ENCODE measurements at places on chromosomes 1 and 21.

DNA sequence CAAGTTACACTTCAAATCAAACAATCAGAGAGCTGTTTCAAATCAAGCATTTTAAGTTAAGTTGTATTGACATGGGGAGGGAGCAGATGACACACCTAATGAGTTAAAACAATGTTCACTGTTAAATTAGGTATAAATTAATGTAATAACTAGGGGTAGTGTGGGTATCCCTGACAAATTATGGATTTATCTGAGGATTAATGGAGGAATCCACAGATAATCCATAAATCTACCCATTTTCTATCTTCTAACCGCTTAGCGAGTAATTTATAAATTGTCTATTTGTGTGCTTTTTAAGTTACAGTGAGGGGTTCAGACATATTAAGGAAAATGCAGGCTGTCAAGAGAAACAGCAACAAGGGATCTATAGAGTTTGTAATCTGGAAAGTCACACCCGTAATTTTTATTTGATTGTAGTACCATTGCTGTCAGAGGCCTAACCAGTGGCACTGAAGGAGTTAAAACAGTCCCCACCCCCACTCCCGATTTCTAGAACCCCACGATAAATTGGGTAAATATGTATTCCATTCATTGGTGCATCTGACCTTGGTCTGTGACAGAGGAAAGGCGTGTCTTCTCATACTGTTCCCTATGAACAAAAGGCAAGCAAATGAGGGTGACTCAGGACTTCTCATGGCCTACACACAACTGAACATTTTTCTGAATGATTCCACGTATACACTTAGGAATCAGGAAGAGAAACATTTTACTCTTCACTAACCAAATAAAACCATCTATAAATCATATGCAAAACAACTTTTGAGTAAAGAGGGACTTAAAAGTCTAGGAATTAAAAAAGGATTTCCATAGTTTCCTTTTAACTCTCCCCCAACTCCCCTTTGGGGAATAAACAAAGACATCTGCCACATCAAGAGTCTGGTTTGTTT is 7.4 kb downstream of the IRF2BP2 start:
- peak; percentile 34 for DNase-seq

DNA sequence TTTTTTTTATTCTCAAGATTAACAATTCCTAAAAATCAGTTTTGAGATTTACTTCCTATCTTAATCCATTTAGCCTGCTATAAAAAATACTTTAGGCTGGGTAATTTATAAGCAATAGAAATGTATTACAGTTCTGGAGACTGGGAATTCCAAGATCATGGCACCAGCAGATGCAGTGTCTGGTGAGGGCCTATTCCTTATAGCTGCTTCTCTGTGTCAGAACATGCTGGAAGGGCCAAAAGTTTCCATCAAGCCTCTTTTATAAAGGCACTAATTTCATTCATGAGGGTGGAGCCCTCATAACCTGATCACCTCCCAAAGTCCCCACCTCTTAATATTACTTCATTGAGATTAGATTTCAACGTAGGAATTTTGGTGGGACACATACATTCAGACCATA is 41.7 kb downstream of the RNF2 start:
- no peak for DNase-seq

- no peak for DNase-seq
Observed at GRCh38 chr1:246708166-246708565, 16.0 kb upstream of the SCCPDH start.

GRCh38 chr1:72060466-72061245 is 221.7 kb downstream of the NEGR1 start:
- peak; percentile 5 for DNase-seq

DNA sequence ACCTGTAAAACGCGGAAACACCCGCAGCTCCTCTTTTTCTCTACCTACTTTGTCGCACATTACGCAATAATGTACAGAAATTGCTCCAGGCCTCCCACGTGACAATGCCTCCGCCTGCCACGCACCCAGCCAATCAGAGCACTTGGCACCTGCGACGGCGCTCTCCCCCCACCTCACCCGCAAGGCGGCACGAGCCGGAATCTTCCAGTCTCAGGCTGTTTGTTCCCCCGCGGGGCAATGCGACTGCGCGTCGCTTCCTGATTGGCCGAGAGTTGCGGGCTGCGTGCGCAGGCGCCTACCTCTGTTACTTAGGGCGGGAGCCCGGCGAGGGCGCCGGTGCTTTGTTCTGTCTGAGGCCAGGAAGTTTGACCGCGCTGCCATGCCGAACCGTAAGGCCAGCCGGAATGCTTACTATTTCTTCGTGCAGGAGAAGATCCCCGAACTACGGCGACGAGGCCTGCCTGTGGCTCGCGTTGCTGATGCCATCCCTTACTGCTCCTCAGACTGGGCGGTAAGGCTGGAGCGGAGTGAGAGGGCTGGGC is at the start of gene MAEL:
MAEL (plus strand) TSS at position 307 of the 542 bp plus-strand sequence; CDS start at position 380, 73 bp downstream.
- DNase-seq: no peak

DNA sequence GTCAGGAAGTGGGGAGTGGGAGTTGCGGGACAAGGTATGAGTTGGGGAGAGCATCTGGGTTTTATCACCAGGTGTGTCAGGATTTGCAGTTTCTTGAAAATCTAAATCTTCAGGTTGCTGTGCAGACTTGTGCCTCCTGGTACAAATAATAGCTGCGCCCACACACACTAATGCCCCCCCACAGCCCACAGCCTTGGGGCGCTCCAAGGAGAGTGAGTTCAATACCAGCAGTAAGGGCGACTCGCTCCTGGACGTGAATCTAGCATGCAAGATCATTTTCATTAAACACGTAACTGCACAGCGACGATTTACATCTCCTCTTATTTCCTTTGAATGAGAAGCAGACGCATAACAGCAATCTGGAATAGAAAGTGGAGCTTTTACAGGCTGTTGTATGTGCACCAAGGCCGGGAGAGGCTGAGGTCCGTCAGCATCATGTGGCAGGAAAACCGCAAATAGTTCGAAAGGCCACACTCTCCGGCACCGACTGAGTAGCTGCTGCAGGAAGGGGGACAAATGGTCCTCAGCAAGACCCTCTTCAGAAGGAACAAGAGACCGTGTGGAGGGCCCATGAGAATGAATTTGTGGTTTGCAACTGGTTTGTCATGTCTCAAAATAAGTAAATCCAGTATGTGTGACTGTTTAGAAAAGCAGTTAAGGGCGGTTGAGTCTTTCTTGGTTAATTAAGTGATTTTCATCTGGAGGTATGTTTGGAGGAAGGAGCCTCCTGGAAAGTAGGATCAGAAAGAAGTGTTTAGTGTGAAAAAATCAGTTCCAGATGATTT is 439.5 kb downstream of the SMYD3 start:
- DNase-seq: no peak

GRCh38 chr1:164601399-164602100 is 42.6 kb downstream of the PBX1 start:
- DNase-seq: no peak

- DNase-seq: no peak
Observed at GRCh38 chr21:45219517-45219916, 68.2 kb downstream of the POFUT2 start.

- DNase-seq: no peak
Observed at GRCh38 chr1:155079210-155079486, 511 bp downstream of the EFNA3 start.

DNA sequence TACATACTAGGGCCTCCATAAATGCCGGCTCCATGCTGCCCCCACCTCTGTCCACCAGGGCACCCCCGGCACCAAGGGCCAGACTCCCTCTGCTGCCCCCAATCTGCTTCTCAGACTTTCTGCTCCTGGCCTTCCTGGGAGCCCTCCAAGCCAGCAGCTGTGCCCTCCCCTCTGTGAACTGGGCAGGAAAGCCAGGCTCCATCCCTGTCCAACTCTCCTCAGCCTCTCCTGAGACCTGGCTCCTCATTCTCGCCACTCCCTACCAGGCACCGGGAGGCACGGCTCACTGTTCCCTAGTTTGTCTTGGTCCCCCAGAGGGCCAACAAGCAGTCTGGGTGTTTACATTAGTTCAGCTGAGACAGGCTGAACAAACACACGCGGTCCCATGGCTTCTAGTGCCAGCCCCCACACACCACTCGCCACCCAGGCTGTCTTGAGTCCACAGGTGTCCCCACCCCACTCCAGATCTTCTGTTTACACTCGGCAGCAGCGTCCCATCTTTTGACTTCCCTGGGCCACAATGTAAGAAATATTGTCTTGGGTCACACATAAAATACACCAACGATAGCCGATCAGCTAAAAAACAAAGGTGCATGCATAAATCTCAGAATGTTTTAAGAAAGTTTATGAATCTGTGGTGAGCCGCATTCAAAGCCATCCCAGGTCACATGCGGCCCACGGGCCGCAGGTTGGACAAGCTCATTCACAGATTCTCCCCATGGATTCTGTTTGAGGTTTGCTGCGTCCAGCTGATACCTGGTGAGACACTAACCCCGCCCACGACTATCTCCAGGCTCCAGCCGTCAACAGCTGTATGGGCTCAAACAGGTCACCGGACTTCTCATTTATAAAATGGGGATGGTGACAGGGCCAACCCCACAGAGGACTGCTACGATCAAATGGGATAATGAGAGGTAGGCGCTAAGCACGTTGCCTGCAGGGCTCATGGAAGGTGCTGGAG is 29.5 kb upstream of the ECE1 start:
- no peak for DNase-seq

DNA sequence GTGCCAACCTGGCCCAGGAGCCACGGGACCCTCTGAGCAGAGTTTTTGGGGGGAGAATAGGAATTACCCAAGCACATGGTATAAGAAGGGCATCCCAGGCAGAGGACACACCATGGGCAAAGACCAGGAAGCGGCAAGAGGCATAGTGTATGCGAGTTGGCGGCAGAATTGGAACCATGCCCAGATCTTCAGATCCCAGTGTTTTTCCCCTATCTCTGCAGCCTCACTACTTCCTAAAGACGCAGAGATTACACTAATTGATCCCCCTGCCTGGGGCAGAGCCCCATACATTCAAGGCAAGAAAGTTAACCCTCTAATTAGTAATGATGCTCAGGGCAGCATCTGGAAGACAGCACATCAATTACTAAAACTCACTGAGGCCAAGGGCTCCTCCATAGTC is 48.2 kb downstream of the SYT2 start:
- DNase-seq: peak; percentile 34

DNA sequence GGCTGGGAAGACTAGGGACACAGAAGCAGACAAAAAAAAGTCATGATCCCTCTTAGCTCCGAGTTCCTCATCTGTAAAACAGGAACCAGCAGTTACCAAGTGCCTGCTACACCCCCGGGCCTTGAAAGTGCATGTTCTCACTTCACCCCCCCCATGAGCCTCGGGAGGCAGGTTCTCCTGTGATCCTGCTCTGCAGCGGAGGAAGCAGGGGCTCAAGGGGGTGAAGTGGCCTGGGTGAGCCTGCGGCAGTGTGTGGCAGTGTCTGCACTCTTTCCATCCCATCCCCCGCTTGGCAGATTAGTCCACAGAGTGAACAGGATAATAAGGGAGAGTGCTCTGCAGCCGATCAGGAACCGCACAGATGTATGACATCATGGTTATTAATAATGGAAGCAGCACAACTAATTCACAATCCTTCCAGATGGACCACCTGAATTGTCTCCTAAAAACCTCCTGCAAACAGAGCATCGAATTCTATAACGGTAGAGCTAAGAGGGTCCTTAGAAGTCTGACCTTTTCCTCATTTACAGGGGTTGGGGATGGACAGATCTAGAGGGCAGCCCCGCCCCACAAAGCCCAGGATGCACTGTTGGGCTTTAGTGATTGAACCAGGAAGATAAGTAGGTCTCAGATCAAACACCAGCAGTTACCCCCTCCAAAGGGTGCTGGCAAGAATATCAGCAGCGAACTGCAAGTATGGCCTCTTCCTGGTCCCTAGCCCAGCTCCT is 174.1 kb upstream of the EDN2 start:
- DNase-seq: no peak

DNA sequence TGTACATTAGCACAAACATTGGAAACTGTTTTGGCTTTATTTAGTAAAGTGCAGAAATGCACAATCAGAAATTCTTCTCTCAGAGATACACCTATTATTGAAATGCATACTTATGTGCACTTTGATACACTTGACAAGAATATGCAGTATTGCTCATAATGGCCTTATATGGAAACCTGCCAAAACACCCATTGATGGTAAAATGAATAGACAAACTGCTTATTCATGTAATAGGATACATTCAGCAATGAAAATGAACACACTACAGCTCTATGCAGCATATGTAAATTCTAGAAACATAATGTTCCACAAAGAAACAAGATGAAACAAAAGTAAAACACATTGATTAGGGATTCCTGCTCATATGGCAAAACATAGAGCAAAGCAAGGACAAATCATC is 223.9 kb downstream of the S1PR1 start:
- no peak for DNase-seq

- DNase-seq: no peak
Observed at GRCh38 chr1:151277249-151277648, 4.8 kb upstream of the ZNF687 start.

DNA sequence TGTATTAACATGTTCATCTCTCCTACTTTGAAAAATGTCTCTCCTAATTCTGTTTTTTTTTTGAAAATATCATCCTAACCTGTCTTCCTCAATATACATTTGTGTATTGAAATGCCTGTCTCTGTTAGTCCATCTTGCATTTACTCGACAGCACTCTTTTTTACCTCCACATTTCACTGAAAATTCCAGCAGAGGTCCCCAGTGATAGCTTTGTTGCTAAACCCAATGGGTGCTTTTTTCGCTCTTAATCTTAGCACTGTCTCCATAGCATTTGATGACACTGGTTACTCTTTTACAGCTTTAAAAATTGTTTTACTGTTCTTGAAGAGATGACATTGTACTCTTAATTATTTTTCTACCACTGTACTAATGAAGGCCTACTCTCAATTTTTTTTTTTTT is 10.8 kb downstream of the OSBPL9 start:
- DNase-seq: peak; percentile 14

DNA sequence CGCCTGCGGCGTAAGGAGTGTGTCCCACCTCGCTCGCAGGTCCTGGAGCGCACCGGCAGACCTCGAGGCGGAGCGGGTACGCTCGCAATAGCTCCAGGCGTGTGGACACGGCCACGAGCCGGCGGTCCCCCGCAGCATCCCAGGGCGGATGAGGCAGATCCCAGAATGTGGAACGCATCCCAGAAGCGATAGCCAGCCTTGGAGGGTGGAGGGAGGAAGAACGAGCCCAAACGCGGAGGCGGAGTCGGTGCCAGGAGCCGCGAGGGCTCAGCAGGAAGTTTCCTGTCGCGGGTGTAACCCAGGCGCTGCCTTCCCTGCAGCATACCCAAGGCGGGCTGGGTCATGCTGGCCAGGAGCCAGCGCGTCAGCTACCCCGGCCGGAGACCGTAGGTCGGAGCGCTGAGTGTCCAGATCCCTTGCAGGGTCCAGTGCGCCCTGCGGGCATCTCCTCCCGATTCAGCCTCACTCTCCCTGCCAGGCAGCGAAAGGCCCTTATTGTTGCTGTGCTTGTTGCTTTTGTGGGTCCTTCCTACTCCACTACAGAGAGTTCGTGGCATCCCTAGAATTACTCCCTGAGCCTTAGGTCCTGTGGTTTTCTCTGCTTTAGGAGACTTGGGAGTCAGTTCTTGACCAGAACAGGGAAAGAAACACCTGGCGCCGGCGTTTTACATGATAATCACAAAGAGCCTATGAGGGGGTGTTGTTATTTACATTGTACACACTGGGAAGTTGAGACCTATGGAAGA is 27.7 kb downstream of the STYXL2 start:
- peak; percentile 92 for DNase-seq

GRCh38 chr1:18572022-18572880 is 58.4 kb upstream of the PAX7 start:
- DNase-seq: no peak
